ENCODE measurements at places on chromosomes 5 and 9. TPM values are rescaled to one million over a fixed set of nuclear protein-coding genes. Genes with fewer than 3 reads are reported as not detected.

HACD4 gene
- polyA plus RNA-seq, result 8.1 TPM

LCN6 gene
- not detected for polyA plus RNA-seq

CDC20B gene
- polyA plus RNA-seq, result not detected

SMIM33 gene
- not detected for polyA plus RNA-seq

PHF24 gene
- not detected for polyA plus RNA-seq

BAAT gene
- not detected for polyA plus RNA-seq

COL15A1 gene
- not detected for polyA plus RNA-seq

SHC3 gene
- polyA plus RNA-seq, result not detected

BNC2 gene
- polyA plus RNA-seq, result not detected

PPWD1 gene
- polyA plus RNA-seq, result 26.1 TPM

PCDHGB5 gene
- polyA plus RNA-seq, result 0.12 TPM

DNAI1 gene
- polyA plus RNA-seq, result not detected

MED22 gene
- 17.5 TPM for polyA plus RNA-seq

AMBP gene
- not detected for polyA plus RNA-seq

SPATA31A1 gene
- polyA plus RNA-seq, result not detected

ORM2 gene
- not detected for polyA plus RNA-seq

PCDHGB4 gene
- polyA plus RNA-seq, result not detected

NR2F1 gene
- polyA plus RNA-seq, result not detected

PBX3 gene
- polyA plus RNA-seq, result 7.8 TPM

TEK gene
- polyA plus RNA-seq, result not detected

CCDC192 gene
- polyA plus RNA-seq, result not detected

CLIC3 gene
- 0.82 TPM for polyA plus RNA-seq

CNOT8 gene
- polyA plus RNA-seq, result 203 TPM

GNPDA1 gene
- 7.4 TPM for polyA plus RNA-seq

SPINK5 gene
- not detected for polyA plus RNA-seq

SHOC1 gene
- polyA plus RNA-seq, result not detected

CDH10 gene
- polyA plus RNA-seq, result not detected

PCA3 gene
- not detected for polyA plus RNA-seq

INSL6 gene
- not detected for polyA plus RNA-seq

FOXD4L4 gene
- not detected for polyA plus RNA-seq

OR1J2 gene
- not detected for polyA plus RNA-seq

LCN9 gene
- polyA plus RNA-seq, result not detected

GIN1 gene
- 8.5 TPM for polyA plus RNA-seq

SLIT3 gene
- polyA plus RNA-seq, result not detected

PDGFRB gene
- 0.09 TPM for polyA plus RNA-seq

TLX3 gene
- polyA plus RNA-seq, result not detected

PCDHGA10 gene
- not detected for polyA plus RNA-seq

MUSK gene
- not detected for polyA plus RNA-seq

TMEM171 gene
- not detected for polyA plus RNA-seq

RNF208 gene
- not detected for polyA plus RNA-seq

Data from naive B cell (primary cell).